Anterior cingulate cortex (tissue), 58 donors: ENCODE measurements at places on chromosomes 16 and 17.

- DNase-seq = no peak
Measured at GRCh38 chr17:29007456-29007855, 1.6 kb upstream of the SEZ6 start.

DNA sequence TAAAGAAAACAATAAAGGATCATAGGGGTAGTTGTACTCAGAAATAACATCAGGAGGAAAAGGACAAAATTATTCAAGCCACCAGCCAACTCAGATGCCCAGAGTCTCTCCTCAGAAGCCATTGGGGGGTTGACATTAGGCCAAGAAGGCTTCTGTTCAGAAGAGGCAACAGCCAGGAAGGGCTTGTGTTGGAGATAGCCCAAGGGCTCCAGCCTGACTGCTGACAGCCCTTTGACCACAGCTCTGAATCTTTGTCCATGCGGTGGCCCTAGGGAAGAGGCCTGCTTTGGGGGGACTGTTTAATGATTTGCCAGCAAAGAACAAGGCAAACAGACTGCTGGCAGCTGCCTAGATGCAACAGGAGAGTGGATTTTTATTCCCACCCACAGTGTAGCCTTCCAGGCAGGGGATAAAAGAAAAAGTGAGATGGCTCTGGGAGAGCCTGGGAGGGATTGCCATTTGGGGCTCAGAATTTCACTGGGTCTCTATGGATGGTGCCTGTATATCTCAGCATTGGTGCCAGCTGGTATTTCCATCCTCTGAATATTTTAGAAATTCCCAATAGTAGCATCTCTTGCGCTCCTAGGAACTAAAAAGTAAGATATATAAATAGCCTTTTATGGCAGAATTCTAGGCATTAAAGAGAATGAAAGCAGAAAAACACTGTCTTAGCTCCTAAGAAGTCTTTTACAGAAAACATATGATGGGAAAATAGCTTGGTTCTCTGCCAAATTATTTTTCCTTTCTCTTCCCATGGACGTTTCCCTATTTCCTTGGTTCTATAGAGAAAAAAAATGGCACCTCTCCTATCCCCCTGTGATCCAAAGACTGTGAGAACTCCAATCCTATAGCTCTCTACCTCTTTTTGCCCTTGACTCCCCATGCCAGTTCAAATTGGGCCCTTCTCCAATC lies 29.4 kb upstream of the SUPT4H1 start:
- DNase-seq = no peak

DNA sequence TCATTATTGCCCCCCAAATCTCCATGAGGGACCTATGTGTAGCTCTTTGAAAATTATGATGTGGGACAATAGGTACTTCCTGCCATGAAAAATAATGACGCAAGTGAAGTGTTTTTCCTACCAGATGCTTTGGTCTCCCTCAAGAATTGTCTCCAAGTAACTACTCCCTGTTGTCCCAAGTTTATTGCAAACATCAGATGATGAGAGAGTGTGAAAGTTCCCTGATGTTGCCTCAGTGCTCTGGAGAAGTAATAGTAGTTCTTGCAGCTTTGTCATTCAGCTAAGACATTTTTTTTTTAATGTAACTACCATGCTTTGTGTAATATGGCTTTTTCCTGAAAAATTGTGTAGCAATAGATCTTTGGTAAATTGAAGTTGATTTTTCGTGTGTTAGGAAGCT lies 20.1 kb downstream of the LPCAT2 start:
- no peak for DNase-seq

DNA sequence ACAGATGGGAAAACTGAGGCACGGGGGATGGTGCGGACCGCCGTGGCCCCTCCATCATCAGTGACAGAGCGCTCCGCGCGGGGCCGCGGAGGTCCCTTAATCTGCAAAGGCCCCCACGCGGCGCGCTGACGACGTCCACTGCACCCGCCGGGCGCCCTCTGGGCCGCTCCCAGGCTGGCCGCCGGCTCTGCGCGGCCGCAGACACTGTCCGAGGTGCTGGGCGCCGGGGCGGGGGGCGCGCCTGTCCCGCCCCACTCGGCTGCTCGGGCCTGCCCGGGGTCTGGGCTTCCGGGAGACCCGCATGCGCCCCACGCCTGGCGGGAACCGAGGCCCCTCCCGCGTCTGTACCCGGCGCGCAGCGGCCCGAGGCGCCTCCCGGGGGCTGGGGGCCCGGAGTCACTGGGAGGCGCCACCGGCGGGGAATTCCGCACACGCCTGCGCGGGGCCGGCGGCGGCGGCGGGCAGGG lies 550 bp upstream of the RNF213 start:
- DNase-seq = peak; percentile 35

GRCh38 chr17:6306820-6307219 lies 128.1 kb downstream of the AIPL1 start:
- no peak for DNase-seq

- peak; percentile 65 for DNase-seq
Measured at GRCh38 chr17:143785-144281, 6.5 kb downstream of the SCGB1C2 start.

- DNase-seq = peak; percentile 46
Measured at GRCh38 chr16:2912330-2913199, 834 bp downstream of the FLYWCH1 start.

- DNase-seq = no peak
Measured at GRCh38 chr17:79968116-79968515, 67.6 kb downstream of the TBC1D16 start.

DNA sequence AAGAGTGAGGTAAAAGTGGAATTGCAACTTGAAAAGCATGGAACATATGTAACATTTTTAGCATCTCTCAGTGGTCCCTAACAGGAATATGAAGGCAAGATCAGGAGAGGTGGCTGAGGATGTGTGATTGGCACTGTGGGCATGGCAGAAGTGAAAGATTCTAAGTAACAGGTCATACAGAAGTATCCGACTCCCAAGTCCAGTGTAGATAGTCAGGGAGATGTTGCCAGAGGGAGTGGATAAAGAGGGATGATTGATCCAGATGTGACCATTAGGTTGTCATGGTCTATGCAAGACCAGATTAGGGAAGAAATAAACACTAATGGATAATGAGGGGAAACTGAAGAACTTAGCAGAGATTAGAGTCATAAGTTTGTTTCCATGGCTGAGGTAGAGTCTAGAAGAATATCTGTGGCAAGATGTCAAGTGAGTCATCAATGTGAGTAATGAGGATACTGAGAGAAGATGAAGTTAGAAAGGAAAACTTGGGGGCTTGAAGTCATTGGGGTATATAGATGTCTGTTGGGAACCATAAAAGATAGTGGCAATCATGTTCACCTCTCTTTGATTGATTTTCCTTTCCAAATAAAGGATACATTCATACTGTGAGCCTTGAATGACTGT lies 23.9 kb upstream of the CAPNS2 start:
- DNase-seq = no peak

- no peak for DNase-seq
Measured at GRCh38 chr17:64223931-64224629, 39.0 kb downstream of the TEX2 start.

DNA sequence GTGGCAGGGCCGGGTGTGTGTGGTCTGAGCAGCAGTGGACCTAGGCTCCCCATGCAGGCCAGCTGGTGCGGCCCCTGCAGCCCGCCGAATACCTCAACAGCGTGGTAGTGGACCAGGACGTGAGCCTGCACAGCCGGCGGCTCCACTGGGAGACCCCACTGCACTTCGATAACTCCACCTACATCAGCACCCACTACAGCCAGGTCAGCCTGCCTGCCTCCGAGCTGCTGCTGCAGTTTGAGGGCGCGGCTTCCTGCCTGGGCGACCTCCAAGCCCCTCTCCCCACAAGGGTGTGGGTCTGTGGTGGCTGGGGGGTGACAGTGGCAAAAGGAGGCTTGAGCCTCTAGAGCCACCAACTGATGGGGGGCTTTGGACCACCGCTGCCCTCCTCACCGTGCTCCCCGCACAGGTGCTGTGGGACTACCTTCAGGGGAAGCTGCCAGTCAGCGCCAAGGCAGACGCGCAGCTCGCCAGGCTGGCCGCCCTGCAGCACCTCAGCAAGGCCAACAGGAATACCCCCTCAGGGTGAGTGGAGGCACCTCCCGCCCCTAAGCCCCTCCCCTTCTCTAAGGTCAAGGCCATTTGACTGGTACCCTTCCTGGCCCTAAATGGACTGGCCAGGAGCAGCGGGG lies 8.4 kb upstream of the SMIM5 start:
- no peak for DNase-seq

DNA sequence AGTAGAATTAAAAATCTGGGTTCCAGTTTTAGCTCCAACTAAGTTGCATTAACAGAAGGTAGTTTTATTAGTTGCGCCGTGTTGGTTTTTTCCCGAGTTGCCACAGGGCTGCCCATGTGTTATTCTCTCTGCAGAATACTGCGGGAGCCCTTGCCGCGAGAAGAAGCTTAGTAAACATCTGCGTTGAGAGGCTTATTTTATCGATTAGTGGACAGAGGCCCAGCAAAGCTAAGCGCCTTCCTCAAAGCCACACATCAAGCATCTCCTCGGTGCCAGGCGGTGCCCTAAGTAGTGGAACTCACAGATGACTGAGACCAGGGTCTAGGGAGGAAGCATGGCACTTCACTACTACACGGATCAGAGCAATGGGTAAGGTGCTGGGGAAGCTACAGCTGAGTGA lies 212.3 kb upstream of the IRX5 start:
- DNase-seq = no peak

DNA sequence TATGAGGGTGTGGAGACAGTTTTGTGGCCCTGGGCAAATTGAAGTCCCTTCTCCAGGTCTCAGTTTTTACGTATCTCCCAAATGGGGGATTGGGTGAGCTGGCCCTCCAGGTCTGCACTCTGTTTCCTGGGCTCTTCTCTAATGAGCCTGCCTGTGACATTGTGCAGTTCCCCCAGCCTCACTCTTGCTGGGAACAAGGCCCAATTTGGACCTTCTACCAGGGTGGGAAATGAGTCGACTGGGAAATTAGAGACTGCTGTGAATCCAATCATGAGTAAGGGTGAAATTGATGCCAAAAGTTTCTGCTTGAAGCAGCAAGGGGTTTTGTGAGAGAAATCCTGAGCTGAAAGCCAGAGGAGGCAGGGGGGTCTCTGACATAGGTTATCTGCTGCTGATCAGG lies 71.5 kb upstream of the KSR1 start:
- no peak for DNase-seq

GRCh38 chr17:74573169-74573568 lies 5.9 kb upstream of the CD300H start:
- DNase-seq = no peak

DNA sequence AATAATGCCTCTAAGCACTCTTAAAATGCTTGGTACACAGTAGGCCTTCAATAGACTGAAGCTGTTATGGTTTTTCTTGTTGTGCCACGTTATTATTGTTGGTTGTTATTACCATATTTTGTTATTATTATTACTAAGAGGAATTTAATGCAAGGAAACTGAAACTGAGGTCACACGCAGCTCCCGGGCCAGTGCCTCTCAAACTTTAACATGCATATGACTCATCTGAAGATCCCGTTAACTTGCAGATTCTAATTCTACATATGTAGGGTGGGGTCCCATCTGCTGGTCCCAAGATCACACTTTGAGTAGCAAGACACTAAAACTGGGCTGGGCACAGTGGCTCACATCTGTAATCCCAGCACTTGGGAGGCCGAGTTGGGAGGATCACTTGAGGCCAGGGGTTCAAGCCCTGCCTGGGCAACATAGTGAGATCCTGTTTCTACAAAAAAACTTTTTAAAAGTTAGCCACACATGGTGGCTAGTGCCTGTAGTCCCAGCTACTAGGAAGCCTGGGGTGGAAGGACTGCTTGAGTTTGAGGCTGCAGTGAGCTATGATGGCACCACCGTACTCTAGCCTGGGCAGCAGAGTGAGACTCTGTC lies 888 bp downstream of the ACSM5 start:
- no peak for DNase-seq

DNA sequence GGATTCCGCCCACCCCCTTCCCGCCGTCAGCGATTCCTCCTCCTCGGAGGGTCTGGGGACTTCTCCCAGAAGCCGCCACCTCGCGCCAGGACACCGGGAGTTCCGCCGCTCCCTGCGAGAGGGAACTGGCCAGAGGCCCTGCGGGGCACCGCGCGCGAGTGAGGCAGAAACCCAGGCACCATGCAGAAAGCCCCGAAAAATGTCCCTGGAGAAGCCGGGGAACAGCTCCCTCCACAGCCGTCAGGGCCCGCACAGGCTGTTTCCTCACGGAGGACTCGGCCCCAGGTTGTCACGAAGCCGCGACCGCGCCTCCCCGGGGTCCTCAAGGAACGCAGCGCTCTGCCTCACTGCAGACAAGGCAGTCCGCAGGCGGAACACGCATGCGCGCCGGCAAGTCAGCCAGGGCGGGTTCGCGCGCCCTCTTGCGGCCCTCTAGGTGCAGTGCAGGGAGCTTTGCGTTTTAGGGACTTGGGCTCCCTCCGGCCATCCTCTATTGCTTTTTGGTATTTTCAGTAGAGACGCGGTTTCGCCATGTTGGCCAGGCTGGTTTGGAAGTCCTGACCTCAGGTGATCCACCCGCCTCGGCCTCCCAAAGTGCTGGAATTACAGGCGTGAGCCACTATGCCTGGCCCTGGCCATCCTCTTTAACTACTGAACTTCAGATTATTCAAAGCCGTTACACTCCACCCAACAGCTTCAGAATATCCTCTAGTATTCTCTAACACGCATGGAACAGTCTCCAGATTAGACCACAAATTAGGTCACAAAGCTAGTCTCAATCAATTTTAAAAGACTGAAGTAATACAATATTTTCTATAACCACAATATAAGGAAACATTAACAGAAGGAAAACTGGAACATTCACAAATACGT lies 20.3 kb upstream of the ZNF287 start:
- DNase-seq = peak; percentile 87

DNA sequence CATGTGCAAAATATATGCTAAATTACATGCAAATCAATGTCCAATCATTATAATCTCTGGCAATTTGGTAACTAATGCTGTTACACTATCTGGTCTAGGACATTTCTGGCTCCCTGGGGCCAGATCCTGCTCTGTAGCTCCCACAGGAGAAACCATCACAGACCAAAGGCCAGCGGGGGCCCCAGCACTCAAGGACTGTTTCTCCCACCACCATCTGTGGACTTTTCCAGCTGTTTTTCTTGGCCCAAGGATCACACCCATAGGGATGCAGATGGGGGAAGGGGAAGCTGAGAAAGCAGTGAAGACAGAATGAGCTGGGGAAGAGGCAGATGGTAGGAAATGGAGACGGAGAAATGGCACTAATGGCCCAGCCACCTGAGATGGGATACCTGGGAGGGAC lies at the start of gene HIGD1B:
Gene HIGD1B, plus strand, starts transcription at position 298 of the 400 bp plus-strand sequence. CDS start 270 bp downstream, outside the sequence.
- no peak for DNase-seq

GRCh38 chr16:50666658-50667496 lies 14.2 kb downstream of the SNX20 start:
- DNase-seq = no peak

- no peak for DNase-seq
Measured at GRCh38 chr16:28918698-28919097, 6.3 kb downstream of the RABEP2 start.

GRCh38 chr17:72345088-72345487 lies 224.3 kb downstream of the SOX9 start:
- DNase-seq = no peak

DNA sequence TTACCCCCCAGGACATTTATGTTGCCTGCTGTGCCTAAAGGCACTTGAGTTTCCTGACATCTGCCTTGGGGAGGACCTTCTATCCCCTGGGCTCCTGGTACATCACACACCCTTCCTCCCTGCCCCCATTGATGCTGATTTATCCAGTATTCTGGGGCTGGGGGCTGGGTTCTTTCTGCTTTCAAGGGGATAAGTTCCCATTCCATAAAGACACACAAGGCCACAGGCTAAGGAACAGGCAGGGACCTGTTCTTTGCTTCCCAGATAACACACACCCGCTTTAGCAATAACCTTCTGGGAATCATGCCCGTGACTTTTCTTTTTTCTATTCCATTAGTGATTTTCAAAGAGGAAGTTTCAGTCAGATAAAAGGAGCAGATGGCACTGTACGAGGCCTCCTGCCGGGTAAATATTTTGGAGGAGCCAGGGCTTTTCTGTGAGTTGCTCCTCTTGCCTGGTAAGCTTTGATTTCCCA lies 30.6 kb downstream of the CHD9 start:
- no peak for DNase-seq
